ENCODE measurements at places on chromosomes 11 and 22.

DNA sequence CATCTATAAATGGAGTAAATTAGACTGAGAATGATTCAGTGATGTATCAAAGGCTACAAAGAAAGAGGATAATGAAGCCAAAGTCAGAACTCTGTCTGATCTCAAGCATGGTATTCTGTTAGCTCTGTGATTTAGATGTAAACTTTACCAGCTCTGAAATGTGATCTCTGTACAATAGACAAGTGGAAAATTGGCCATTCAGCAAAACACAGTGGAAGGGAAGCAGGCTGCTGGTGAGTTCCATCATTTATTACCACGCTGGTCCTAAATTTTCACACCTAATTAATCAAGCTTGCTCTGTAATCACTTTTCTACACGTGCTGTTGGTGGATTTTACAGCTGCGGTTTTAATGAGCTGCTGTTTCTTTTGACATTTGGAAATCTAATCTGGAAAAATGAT is 145.1 kb upstream of the OPCML start:
- DNase-seq: no peak

- no peak for DNase-seq
Observed at GRCh38 chr11:34333787-34334186, 24.0 kb downstream of the ABTB2 start.

DNA sequence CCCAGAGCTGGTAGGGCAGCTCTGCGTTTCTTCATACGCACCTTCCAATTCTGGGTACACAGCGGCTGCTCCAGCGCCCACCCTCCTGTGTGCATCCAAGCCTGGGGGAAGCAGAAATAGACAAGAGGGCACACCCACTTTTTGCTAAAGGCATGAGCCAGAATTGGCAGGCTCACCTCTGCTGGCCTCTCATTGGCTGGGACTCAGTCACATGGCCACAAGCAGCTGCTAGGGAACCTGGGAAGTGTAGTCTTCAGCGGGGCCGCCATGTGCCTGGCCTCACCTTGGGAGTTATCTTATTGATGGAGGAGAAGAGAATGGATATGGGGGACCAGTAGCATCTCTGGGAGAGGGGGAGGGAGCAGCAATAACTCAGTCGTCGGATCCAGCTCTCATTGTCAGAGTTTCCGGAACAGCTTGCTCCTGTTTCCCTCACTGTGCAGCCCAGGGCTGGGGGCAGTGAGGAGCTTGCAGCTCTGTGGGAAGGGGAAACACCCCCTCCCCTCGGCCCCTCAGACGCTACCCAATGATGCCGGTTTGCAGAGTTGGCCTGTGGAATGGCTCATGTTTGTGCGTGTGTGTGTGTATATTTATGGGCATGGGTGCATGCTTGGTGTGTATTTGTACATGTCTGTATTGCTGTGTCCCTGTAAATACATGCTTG is 11.8 kb upstream of the MIEF1 start:
- DNase-seq: peak; percentile 48

- no peak for DNase-seq
Observed at GRCh38 chr11:75594211-75594610, 32.2 kb downstream of the SERPINH1 start.

DNA sequence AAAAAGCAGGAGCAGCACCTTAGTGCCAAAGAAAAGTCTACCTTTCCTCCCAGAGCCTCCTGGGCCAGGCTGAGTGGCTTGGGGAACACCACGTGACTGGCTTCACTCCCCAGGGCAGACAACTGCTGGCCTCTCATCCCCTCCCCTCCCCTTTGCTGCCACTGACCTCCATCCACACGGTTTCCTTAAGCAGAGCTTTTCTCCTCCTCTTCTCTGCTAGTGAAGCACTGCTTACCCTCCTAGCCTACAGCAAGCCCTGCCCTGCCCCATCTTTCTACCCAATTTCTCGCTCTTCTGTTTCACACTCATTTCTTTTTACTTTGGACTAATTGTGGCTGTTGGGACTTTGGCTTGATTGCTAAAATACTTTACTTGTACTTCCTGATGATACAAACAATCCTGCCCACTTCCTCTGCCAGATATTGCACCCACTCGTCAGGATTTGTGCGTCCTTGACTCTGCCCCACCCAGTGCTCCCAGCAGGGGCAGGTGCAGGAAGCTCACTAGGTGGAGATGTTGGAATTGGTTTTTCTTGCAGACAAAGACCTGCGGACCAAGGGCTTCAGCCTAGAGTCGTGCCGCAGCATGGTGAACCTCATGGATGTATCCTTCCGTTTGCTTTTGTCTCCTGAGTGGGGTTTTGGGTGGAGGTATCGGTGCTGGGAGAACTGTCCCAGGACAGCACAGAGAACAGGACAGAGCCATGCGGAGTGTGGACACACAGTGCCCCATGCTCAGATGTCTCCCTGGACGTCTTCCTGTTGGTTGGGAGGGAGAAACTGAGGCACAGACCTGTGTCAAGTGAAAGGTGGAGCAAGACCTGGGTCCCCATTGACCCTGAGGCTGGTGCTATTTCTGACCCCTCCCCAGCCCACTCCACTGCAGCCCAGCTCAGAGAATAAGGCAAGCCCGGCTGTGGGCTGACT is 27.3 kb downstream of the CAPN1 start:
- DNase-seq: no peak

DNA sequence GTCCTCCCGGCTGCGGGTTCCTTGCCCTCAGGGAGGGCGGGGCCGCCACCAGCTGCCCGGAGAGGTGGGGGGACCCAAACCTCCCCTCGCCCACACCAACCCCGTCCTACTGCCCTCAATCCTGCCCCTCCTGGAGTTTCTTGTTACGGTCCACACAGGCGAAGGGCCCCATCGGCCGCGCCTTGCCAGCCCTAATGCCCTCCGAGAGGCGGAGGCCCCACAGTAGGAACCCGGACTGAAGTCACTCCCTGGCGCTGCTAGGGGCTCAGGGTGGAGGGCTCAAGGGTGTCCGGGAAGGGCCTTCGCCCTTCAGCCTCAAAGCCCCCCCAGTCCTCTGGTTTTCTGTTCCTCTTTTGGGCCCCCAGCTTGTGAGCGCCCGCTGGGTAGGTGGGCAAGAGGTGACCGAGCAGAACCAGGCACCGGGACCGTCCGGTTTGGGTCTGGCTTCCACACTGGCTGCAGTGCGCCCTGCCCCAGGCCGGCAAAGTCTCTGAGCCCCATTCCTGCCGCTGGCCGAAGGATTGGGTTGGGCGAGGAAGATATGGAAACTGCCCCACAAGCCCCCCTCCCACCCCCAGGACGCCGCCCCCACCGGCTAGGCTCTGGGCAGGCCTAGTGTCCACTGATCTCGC is 24.5 kb downstream of the DUSP8 start:
- DNase-seq: no peak

GRCh38 chr22:23531966-23532705 is 48.0 kb downstream of the IGLL1 start:
- DNase-seq: no peak

GRCh38 chr22:46000081-46001027 is 23.4 kb upstream of the WNT7B start:
- no peak for DNase-seq

- no peak for DNase-seq
Observed at GRCh38 chr11:113365895-113366294, 21.7 kb upstream of the ANKK1 start.

- DNase-seq: no peak
Observed at GRCh38 chr11:126702987-126703386, 297.6 kb downstream of the KIRREL3 start.

DNA sequence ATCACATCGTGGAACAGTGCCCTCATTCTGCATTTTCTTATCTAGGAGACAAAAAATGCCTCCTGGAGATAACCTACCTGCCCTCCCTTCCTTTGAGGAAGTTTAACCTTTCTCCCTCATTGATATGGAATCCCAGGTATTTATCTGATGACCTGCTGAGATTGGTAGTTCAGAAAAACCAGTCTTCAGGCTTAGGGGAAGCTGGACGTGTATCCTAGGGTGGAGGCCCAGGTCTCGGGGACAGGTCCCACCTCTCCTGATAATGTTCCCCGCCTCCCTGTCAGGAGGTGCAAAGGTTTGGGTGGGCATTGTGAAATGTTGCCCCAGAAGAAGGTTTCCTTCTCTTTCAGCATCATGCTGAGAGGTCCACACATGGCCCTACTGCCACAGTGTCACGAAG is 186.9 kb upstream of the NAV2 start:
- DNase-seq: no peak

DNA sequence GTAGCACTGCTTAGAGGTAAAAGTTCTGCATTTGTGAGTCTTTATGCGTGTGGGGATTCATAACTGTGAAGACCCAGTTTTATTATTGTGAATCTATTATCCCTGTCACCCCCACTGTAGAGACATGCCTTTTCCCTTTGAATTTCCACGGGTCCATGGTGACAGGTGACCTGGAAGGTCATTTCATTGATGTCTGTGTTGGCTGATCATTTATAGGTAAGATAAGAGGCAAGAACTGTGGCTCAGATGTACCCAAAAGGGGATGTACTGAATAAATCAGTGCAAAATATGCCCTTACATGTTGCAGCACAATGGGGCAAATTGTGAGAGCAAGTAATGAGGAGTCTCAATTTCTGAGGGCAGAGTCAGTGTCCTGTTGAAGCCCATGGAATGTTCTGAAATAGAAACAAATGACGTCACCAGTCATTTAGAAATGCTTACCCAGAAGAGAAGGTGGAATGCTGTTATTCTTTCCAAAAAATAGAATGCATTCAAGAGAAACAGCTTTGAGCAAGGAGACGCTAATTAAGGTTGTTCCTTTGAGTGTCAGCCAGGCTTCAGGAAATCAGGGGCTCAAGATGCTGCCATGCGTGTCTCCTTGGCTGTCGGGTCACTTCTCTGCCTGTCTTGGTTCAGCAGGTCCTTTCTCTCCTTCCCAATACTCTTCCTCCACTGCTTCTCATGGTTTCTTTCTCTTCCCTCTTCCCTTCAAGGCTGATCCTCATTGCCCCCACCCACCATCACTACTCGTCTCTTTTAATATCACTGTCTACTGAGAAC is 118.7 kb upstream of the E2F8 start:
- no peak for DNase-seq

DNA sequence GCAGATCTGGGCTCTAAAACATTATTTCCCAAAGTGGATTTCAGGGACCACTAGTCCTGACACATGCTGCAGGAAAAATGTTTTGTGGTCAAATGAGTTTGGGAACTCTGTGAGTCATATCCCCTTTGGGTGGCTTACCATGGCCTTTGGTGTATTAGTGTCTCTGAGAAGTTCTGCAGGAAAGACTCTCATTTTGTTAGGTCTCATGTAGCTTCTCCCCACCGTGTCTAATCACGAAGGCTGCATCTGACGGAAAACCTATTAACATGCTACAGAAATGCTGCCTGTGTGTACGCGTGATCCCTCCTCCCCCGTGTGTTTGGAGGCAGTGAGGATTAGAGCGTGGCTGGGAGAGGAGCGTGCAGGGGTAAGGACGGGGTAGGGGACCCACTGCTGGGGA is 191.7 kb downstream of the ST3GAL4 start:
- DNase-seq: no peak

GRCh38 chr11:74453373-74453975 is 13.9 kb downstream of the KCNE3 start:
- DNase-seq: peak; percentile 50

DNA sequence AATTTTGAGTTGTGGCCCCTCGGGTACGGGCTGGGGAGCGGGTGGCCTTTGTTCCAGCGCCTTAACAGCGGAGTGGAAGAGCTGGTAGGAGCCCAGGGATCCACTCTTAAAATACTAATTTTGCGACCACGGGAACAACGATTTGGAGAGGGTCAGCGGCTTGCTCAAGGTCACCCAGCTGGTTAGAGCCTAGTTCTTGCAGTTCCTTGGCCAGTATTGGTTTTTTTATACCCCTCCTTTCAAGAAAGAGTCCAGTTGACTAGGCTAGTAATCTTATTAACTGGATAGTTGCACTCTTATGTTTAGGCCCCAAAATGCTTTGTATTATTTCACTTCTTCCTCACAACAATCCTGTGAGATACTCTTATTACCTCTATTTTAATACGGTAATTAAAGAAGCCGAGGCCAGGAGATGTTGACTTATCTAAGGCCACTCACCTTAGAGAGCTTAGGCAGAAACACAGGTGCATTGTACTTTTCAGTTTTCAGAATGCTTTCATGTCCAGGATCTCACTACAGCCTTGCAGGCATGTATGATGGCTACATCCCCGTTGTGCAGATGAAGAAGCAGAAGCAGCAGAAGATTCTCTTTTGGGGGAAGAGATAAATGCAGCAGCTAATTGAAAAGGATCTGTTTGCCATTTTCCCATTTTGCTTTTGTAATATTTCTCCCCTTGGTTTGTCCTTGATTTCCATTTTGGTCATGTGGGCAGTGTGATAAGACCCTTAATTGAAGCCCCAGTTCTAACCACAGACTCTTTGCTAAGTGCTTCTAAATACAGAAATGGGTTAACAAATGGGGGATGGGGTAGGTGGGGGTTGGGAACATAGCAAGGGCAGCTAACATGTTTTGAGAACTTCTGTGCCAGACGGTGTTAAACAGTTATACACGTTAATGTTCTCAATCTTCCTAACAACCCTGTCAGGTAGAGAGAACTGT is 1.4 kb downstream of the SREBF2 start:
- no peak for DNase-seq

DNA sequence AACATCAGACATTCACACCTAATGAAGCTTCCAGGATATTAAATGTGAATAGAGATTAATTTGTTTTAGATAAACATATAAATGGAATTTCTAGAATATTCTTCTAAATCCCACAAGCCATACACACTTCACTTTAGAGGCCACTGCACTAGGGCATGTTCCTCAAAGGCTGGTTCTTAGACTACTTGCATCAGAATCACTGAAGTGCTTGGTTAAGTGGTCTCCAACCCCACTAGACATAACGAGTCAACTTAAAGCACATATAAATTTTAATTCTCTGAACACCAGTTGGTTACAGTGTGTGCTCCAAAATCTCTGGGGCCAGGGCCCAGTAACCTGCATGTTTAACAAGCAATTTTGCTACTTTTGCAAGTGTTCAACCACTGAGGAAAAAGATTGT is 7.9 kb upstream of the ALKBH8 start:
- DNase-seq: no peak

DNA sequence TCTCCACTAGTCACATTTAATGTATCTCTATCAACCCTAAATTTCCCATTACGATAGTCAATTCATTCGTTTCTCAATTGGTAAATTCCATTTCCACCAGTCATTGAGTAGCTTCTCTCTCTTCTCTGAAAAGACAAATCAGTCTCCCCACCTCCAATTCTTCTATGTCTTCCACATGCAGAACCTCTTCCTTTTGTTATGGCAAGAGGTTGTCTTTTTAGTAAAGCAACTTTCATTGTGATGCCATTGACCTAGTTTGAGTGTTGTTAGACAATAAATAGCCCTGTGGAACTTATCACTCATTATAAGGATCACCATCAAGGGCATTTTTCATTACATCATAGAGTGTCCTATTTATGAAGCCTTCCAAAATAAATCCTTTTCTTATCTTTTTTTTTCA is 340.9 kb downstream of the LRRC4C start:
- DNase-seq: no peak

GRCh38 chr11:134539285-134539684 is 127.2 kb upstream of the B3GAT1 start:
- no peak for DNase-seq

GRCh38 chr11:35389897-35390465 is 29.4 kb downstream of the SLC1A2 start:
- peak; percentile 79 for DNase-seq

Measured in NCI-H774 (cell line).